Stimulated activated CD4-positive, alpha-beta T cell treated with anti-CD3 and anti-CD28 coated beads, TNF-alpha, amount 100 ng/mL, for 4 hours (primary cell): ENCODE measurements at places on chromosomes 3 and 15.

DNA sequence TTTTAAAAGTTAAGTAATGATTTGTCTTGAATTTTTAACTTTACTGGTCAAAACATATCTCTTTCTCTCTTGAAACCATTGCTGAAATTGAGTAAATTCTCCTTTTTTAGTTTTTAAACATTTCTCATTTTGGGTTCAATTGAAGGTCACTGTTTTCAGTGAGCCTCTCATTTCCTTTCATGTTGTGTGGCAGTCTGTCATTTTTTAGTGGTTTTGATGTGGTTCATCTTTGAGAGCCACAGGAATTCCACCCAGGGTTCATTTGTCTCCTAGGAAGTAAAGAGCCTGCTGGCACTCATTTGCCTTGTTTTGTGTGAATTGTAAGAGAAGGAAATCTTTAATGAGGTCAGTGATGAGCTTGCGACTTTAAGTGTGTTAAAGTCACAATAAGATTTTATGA is 10.4 kb downstream of the CLDN11 start:
- DNase-seq: no peak

GRCh38 chr3:50412231-50412754 is 53.0 kb upstream of the TMEM115 start:
- DNase-seq: no peak

GRCh38 chr3:157542711-157543500 is 39.7 kb upstream of the VEPH1 start:
- no peak for DNase-seq

DNA sequence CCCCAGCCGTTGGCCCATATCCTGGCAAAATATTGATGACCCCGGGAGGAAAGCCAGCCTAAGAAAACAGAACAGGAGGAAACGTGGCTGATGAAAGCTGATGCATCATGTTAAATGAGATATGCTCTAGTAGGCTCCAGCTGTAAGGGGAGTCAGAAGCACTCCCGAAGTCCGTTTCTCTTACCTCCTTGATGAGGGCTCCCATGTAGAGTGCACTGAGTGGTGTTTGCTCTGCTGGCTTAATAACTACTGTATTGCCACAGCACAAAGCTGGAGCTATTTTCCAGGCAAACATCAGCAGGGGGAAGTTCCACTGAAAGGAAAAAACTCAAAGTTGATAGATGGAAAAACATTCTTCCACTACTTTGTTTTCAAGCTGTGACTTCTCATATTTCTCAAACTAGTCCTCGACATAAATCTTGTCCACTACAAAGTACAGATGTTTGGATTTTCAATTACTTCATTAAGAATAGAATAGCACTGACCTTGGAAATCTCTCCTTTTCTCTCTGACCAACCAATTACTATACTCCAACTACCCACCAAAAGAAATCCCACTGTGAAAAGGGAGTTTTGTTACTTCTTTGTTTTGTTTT is 72.7 kb downstream of the ALDH1A2 start:
- no peak for DNase-seq

- no peak for DNase-seq
These were observed 47.4 kb downstream of the ERICH6 start for GRCh38 chr3:150656316-150656715.

DNA sequence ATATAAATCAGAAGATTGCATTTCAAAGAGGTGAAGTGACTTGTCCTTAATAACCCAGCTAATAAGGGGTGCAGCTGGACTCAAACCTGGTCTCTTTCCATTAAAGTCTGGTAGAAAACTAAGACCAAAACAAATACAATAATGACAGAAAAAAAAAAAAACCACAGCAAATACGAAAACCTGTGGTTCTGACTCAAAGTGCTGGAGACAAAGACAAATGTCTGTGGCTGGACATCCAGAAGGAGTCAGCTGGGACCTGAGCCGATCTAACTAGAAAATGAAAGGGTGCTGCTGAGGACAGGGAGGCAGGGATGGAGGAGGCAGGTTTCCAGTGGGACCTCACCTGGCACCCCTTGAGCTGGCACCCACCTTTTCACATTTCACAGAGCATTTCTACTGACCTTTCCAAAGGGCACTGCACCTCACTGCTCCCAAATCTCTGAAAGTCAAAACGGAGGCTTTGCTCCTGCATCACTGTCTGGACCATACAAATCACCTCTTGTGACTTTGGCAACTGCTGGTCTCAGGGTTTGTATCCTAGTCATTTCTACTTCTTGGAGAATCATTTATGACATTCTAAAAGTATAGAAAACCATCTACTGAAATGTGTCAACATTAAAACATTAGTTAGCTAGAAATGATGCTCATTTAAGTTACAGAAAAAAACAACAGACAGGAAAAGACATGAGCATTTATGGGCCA is 61.7 kb downstream of the CCNL1 start:
- DNase-seq: no peak

GRCh38 chr3:84904816-84905555 is 53.8 kb upstream of the CADM2 start:
- no peak for DNase-seq

- peak; percentile 1 for DNase-seq
These were observed 30.3 kb downstream of the CDC25A start for GRCh38 chr3:48157950-48158376.

- no peak for DNase-seq
These were observed 42.0 kb upstream of the SEC61A1 start for GRCh38 chr3:128009952-128010846.

GRCh38 chr15:66911131-66911700 is 154.2 kb upstream of the SMAD3 start:
- DNase-seq: no peak

DNA sequence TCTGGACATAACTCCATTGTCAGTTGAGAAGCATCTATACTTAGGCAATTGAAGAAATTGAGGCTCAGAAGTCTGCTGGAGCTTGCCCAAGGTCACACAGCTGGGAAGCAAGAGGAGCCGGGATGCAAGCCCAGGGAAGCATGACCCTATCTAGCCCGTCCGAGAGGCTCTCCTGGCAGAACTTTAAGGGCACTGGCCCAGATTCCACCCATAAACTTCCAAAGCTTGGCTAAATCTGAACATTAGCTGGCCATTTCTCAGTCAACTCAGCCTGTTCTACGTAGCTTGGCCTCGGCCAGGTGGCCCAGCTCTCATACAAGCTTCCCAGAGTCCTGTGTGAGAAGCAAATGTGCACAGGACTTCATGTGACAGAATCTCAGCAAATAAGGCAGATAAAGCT is 75.8 kb downstream of the LRIG1 start:
- DNase-seq: no peak

DNA sequence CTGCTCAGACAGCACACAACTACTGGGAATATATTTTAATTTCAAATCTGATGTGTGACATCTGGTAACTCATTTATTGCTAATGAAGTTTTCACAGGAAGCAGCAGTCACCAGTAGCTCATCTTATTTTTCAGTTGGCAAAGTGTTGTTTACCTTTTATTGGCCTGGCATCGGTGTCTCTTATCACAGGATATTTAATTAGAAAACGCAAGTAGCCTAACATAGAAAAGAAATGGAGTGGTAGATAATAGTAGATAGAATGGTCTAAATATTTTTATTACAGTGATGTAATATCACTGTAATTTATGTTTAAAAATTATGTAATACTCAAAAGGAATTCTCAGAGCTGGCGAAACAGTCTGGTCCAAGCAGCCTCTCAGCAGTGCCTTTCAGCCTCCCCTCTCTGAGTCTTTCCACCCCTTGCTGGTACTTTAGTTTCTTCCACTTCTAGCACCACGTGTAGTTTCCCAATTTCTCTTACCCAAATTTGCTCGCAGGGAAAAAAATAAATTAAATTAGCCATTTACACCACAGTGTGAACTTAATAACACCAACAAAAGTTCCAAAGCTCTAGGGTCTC is 31.9 kb downstream of the AGTR1 start:
- no peak for DNase-seq
